Activated CD8-positive, alpha-beta memory T cell treated with anti-CD3 and anti-CD28 coated beads, Interleukin-2, amount 10 ng/mL, durations not matched to agents 7 days and 5 days (primary cell): ENCODE measurements at places on chromosomes 3 and 15.

DNA sequence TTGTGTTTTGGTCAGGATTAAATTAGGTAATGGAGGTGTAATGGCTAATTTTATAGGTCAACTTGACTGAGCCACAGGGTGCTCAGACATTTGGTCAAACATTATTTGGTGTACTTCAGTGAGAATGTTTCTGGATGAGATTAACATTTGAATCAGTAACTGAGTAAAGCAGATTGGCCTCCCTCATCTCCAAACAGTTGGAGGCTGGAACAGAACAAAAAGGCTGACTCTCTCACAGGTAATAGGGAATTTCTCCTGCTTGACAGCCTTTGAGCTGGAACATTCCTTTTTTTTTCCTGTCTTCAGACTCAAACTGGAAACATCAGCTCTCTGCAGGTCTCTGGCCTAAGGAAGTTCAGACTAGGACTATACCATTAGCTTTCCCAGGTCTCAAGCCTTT lies 280.7 kb downstream of the ZBTB20 start:
- DNase-seq = no peak

DNA sequence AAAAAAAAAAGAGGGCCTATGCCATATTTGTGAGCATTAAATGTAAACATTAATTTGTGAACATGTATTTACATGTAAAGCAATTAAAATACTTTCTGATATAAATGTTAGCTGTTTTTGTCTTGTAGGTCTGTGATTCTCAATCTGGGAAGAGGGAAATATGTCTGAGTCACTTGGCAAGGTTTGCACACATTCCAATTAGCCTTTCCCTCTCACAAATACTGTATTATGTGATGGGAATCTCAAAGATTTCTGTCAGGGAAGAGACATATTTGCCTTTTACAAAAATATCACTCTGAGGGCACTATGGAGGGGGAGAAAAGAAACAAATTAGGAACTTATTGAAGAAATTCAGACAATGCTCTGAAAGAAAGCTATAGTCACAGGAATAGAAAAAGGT lies 483.6 kb downstream of the GBE1 start:
- no peak for DNase-seq

DNA sequence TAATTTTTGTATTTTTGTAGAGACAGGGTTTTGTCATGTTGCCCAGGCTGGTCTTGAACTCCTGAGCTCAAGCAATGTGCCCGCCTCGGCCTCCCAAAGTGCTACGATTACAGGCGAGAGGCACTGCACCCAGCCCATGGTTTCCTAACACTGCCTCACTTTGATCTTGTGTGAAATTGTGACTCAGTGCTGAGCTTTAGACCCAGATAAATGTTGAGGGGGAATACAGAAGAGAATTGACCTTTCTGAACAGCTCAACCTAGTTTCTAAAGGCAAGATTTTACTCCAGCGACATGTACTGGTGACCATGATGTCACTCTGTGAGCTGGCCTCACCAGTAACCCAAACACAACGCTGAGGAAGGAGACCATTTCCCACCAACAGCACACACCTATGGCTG lies 73.5 kb downstream of the ATP1B3 start:
- DNase-seq = no peak

GRCh38 chr15:79897380-79897678 lies 515 bp upstream of the MTHFS start:
- DNase-seq = no peak

- no peak for DNase-seq
Observed at GRCh38 chr3:16808393-16809107, 76.2 kb upstream of the PLCL2 start.

- DNase-seq = no peak
Observed at GRCh38 chr3:178459038-178459410, 77.2 kb upstream of the KCNMB2 start.

GRCh38 chr3:14392803-14393319 lies 9.5 kb upstream of the SLC6A6 start:
- DNase-seq = no peak

DNA sequence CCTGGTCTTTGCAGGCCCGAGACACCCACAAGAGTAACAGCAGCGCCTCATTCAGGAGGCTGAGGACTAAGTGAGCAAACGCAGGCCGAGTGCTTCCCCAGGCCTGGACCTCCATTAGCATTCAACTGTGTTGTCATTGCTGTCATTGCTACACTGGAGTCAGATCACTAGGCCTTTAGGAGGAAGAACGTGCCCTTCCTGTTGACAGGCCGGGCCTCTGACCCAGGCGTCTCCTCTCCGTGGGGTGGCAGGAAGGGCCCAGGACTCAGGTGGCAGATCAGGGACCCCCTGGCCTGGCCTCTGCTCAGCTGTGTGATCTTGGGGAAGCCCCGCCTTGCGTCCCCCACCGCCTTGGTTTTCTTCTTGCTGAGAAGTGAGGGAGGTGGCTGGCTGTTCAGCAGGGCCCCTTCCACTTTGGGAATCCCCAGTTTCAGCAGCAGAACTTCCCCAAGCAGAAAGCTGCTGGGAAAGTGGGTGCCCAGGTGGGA lies 19.1 kb downstream of the ZDHHC19 start:
- peak; percentile 72 for DNase-seq

DNA sequence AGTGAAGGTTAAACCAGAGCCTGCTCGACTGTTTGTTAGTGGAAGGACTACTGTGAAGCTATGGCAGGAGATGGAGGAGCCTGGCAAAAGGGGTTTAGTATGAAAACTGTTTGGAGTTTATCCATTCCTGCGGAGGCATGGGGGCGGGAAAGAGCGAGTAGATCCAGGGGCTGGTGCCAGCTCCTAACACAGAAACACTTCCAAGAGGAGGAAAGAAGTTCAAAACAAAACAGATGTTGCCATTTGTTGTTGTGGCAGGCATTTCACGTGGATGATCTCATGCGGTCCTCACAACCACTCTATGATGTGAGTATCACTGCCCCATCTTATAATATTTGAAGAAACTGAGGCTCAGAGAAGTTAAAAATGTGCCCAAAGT lies 30.7 kb upstream of the KY start:
- DNase-seq = no peak

GRCh38 chr3:60698117-60698516 lies 553.1 kb downstream of the FHIT start:
- DNase-seq = no peak

DNA sequence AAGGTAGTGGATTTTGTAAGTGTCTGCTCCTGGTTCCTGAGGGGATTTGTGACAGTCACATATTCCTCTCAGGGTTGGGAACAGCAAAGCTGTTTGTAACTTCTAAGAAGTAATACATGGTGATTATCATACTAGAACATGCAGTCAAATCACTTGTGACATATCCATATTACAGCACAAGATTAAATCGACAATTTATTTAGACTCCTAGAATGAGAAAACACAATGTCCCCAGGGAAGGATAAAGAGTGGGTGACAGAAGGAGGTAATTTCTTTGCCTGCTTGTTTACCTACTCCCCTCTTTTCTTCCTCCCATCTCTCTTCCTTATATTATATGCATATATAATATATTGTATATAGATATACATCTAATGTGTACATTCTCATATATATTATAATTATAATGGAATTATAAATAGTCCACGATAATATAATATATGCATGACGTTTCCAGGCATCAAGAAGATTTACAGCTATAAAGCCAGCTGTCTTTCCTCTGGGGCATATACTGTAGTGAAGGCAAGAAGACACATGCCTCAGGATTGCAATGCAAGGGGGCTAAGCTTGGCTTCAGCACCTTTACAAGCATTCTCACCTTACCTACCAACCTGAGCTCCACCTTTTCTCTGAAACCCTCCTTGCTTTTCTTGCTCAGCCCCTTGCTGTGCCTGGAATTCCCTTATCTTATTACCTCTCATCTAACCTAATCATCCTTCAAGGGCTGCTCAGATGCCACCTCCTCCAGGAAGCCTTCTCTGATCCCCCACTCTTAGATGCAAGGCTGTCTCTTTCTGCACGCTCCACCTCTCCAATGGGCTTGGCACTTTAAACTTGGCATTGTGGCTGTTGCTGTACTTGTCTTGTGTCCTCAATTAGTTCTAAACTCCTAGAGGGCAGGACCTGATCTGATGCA lies 73.1 kb upstream of the PIAS1 start:
- DNase-seq = no peak

DNA sequence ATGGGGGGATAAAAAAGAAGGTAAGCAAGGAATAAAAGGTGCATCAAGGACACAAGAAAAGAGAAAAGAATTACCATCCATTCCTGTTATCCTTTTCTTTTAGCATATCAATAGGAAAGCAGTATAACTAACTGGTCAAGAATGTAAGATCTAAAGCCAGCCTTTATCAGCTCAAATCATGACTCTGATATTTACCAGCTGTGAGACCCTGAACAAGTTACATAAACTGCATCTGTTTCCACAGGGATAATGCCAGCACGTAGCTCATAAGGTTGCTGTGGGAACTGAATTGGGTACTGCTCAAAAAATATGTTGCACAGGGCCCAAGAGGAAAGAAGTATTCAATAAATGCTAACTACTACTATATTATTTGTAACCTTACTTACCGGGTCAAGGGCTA lies 1092.2 kb upstream of the CFAP20DC start:
- DNase-seq = no peak

DNA sequence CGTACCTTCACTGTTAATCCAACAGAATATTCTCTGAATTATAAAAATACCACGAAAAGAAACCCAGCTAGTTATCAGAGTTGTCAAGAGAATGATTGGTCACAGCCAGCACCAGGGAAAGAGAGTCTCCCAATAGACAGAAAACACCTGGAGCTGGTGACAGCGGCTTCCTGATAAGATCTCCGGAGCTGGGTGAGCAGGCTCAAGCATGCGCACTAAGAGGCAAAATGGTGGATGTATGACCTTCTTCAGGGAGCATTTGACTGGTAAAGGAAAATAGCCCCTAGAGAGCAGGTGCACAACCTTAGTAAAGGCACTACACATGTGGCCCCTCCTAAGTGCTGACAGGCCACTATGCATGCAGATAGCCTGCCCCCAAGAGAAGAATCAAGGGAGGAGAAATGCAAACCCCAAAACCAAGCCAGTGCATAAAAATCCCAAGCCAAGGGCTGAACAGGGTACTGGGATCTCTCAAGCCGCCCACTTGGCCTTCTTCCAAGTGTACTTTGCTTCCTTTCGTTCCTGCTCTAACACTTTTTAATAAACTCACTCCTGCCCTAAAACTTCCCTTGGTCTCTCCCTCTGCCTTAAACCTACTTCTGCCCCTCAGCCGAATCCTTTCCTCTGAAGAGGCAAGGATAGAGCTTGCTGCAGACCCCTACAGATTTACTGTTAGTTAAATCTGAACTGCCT lies 93.2 kb downstream of the UACA start:
- DNase-seq = no peak

DNA sequence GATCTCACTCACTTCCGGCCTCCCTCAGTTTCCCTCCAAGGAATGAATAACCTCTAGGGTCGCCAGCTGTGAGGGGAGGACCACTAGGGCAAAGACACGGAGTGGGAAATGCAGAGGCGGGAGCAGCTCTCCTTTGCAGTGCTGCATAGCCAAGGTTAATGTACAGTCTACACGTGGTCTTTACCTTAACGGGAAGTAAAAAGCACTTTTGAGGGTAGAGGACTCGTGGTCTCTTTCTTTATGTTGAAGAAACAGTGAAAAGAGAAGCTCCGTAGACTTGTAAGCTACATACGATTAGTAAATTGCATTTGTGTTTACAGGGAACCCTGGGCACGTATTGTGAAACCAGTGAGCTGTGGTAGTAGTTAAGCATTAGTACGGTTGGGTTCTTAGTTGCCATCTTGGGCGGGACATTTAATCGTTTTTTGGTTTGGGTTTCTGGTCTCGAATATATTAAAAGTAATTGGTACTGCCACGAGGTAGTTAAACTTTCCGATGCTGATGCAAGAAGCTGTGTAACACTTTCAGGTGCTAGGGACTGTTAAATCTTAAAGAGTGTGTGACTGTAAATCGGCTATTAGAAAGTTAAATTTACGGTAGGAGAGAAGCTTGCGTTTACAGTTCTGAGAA lies 828 bp downstream of the U2SURP start:
- peak; percentile 56 for DNase-seq

- DNase-seq = no peak
Observed at GRCh38 chr3:104279617-104280016, 1087.1 kb upstream of the ALCAM start.
